ENCODE measurements at places on chromosomes 1 and 21.
A peak's percentile ranks its signal among the peaks of the same experiment; 100 is the strongest.

- DNase-seq: peak; percentile 63
Observed at GRCh38 chr1:56578963-56579875, at the start of gene PLPP3. Gene PLPP3, minus strand, starts transcription at chr1:56579563. Its CDS starts 547 bp downstream, at chr1:56579016.

GRCh38 chr1:35851132-35851869 lies 31.7 kb upstream of the AGO1 start:
- no peak for DNase-seq

- DNase-seq: no peak
Observed at GRCh38 chr1:175133673-175134435, 58.7 kb downstream of the KIAA0040 start.

- DNase-seq: no peak
Observed at GRCh38 chr1:39659110-39659509, 12.8 kb downstream of the NT5C1A start.

DNA sequence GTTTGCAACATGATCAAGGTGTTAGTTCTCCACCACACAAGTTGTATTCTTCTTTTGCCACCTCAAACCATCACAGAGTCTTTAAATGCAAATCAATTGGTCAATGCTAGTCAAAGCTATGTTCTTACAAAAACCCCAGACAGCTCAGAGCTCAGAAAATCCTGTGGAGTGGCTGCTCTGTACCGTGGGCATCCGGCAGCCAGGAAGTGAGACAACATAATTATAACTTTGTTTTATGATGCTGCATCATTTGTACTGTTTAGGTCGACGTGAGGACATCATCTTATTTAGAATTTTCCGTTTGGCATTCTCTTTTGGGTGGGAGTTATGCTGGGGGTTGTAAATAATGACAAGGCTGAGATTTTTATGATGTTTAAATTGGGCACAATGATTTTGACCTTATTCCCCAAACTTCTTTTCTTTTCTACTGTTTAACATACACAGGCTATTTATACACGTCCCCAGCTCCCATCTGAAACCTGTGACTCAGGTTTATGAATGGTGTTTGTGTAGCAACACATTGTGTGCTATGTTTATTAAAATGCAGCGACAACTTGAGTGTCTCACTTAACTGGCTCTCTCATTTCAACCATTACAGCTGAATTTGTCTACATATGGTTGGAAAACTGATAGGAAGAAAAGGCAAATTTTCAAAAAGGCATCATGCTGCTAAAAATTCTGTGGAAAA lies 124.0 kb downstream of the CNIH3 start:
- no peak for DNase-seq

GRCh38 chr1:88650676-88651418 lies 33.2 kb upstream of the PKN2 start:
- no peak for DNase-seq

GRCh38 chr1:117541003-117541402 lies 64.8 kb upstream of the TENT5C start:
- DNase-seq: no peak

GRCh38 chr1:243890576-243890975 lies 40.5 kb upstream of the AKT3 start:
- no peak for DNase-seq

- no peak for DNase-seq
Observed at GRCh38 chr21:38773099-38774061, 32.3 kb upstream of the ETS2 start.

- DNase-seq: no peak
Observed at GRCh38 chr1:60547821-60548220, 474.3 kb upstream of the C1orf87 start.

GRCh38 chr1:11764115-11764514 lies 2.1 kb downstream of the C1orf167 start:
- no peak for DNase-seq

DNA sequence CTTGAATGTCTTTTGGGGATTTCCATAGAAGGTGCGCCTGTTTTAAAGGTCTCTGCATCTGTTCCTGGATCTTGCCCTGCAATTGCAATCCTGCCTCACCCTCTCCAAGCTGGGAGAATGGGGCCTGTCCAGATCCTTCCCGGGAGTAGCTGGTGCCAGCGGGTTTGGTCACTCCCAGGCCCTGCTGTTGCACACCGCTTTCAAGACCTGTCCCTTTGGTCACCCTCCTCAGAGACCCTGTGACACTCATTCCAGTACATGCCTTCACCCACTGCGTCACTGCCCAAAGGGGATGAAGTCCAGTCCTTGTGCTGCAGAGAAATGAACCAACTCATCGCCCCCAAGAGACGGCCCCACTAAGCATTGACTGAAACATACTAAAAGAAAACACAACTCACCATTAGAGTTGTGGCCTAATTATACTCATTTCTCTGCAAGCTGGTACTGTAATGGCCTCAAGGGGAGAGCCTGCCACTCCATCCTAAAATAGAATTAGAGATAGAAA lies 1.9 kb upstream of the IRF2BP2 start:
- DNase-seq: no peak

GRCh38 chr1:12617511-12617900 lies 504 bp downstream of the DHRS3 start:
- DNase-seq: no peak

DNA sequence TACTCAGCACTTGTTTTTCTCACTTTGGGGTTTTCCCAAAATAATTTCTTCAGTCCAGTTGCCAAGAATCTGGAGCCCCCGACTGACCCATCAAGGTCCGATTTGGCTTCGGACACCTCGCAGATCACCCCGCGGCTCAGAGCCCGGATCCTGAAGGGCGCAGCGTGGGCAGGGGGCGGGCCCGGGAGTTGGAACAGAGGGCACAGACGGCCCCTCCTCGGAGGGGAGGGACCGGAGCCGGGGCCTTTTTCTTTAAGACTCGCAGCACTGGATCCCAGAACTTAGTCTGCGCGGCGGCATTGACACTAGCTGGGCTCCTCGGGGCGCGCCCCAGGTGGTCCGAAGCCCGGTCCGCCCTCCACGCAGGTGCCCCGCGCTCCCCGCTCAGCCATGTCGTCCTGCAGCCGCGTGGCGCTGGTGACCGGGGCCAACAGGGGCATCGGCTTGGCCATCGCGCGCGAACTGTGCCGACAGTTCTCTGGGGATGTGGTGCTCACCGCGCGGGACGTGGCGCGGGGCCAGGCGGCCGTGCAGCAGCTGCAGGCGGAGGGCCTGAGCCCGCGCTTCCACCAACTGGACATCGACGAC lies at the start of gene CBR3:
Gene CBR3, plus strand, starts transcription at position 277 of the 588 bp plus-strand sequence. Its CDS starts 114 bp downstream, at position 391.
- no peak for DNase-seq

GRCh38 chr1:38031513-38031866 lies 15.1 kb downstream of the POU3F1 start:
- no peak for DNase-seq

- DNase-seq: no peak
Observed at GRCh38 chr1:225911191-225912130, 12.6 kb downstream of the PYCR2 start.

DNA sequence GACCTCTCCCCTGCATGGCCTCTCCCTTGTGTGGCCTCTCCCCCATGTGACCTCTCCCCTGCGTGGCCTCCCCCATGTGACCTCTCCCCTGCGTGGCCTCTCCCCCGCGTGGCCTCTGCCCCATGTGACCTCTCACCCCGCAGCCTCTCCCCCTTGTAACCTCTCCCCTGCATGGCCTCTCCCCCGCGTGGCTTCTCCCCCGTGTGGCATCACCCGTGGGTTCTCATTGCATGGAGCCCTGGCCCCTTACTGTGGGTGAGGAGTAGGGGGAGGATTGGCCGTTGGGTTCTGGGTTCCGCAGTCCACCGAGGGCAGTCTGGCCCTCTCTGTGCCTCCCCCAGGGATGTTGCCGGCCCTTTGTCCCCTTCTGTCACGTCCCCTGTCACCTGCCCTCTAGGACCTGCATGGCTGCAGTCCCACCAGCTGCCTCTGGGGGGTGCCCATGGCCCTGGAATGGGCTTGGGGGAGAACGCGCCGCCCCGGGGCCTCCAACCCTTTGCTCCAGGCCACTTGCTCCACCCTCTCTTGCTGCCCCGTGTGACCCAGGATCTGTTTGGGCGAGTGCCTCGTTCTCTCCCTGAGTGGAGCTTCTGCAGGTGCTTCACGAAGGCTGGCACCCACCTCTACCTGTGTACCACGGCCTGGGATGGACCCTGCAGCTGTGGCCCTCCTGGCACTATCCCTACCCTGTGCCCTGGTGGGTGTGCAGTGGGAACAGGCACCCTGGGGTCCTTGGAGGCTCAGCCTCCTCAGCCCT lies 21.3 kb downstream of the RRP1 start:
- peak; percentile 79 for DNase-seq

GRCh38 chr1:45880930-45881329 lies 77.5 kb downstream of the MAST2 start:
- DNase-seq: no peak

DNA sequence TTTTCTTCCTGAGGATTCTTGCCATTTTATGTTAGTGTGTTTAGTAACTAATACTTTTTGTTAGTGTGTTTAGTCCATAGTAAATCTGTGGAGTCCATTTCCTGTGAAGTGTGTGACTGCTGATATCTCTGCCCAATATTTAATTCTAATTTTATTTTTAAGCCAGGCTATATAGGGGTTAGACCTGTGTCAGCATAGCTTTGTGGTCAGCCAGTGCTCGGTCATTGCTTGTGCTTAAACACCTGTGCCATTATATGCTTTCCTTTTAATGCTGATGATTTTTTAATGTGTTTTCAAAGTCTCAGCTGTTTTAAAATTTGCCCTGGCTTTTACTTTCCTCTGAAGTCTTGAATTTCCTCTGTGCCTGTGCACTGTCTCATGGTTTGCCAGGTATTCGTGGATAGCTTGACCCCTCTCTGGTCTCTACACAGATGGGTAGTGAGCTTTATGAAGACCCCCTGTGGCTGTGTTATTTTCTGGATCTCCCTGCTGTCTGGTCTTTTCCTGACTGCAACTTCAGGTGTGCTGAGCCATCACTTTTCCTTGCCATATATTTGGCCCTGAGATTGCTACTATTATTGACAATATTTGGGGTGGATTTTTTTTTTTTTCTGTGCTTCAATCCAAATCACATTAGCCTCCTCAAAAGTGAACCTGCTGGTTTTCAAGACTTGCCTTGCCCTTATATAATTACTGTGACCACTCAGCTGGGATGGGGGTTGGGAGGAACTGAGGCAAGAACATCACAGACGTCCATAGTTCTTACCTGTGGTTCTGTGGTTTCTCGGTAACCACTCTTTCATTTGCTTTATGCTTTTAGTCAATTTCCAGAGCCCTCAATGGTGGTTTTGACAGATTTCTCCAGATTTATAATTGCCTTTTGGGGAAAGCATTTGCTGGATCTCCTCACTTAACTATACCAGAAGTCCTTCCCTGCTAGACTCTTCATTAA lies 59.6 kb downstream of the RPS6KC1 start:
- DNase-seq: no peak

DNA sequence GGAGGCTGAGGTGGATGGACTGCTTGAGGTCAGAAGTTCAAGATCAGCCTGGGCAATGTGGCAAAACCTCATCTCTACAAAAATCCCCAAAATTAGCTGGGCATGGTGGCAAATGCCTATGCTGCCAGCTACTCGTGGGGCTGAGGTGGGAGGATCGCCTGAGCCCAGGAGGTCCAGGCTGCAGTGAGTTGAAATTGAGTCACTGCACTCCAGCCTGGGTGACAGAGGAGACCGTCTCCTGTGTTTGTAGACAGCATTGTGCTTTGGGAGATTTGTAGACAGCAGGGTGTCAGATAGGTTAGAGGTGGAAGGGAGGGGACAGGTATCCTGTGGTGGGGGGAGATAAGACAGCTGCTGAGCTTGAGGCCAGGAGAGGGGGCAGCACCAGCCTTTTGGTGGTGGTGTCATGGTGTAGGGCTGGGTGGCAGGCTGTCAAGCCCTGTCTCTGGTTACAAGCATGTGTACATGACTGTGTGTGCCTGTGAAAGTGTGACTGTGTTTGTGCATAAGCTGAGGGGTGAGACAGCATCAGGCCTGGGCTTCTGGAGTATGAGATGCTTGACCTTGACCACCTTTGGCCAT lies 15.2 kb downstream of the PPFIA4 start:
- no peak for DNase-seq

DNA sequence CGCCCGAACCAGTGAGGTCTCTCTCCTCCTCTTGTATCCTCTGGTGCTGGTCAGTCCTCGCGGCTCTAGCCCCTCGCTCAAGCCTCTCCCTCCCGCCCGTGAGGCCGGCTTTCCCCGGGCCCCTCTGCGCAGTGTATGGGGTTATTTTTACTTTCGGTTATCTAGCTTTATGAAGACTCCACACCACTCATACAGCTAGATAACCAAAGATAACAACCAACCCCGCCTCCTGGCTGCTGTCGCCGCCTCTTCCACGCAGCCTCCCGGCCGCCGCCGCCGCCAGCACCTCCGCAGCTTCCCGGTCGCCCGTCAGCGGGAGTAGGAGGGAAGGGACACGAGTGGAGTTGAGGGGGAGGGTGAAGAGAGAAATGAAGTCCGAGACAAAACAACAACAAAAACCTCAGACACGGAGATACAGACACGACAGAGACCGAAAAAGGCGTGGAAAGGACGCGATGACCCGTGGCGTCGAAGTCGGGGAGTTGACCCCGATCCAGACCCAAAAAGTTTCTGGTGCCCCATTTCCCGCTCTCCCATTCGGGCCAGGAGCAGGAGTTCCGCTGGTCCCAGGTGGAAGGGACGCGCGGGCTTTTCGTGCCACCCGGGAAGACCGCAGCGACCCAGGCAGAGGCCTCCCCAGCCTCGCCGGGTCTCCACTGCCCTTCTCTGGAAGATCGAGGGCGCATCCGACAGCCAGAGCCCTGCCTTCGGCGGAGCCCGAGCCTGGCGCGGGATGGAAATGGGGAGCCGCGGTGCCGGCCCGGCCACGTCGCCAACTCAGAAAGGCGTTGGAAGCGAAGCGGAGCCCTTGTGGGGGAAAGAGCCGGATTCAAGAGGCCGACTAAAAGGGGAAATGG lies 51.4 kb downstream of the RHBG start:
- DNase-seq: no peak

DNA sequence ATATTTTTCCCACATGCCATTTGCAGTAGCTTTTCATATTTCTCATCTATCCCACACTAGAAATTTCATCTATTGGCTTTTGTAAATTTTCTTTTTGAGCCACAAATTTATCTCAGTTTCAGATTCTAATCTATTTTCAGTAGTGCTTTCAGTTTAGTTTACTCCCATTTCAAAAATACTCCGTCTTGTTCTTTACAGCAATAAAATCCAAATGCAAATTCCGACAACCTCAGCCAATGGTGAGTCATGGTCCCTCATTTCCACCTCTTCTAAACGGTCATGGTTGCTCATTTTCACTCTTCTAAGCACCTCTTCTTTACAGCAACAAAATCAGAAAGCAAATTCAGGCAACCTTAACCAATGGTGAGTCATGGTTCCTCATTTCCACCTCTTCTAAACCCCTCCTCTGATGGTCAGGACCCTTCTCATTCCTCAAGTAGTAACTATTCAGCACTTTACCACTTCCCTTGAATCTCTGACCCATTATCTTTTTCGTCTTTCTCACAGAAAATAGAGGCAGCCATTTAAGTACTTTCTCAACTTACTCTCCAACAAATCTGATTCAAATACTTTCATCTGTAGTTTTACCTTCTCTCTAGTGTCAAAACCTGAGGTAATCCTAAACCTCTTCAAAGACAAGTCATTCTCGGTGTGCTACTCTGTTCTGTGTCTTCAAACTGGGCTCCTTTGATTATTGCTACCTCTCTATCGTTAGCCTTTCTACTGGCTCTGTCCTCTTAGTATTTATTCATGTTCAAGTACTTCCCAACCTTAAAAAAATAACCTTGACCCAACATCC lies 34.4 kb downstream of the C21orf91 start:
- no peak for DNase-seq

Data from NCI-H1105 (cell line).